Muscle of back (tissue), 13 donors: ENCODE measurements at places on chromosomes 3 and 15. TPM values are rescaled to one million over a fixed set of nuclear protein-coding genes. Genes with fewer than 3 reads are reported as not detected.

The FBXO22 gene
- polyA plus RNA-seq = 22.7 TPM

The DAZL gene
- not detected for polyA plus RNA-seq

The ALDH1A3 gene
- 18.1 TPM for polyA plus RNA-seq

The SERPINI2 gene
- polyA plus RNA-seq = 0.09 TPM

The ARHGEF26 gene
- polyA plus RNA-seq = 11.8 TPM

The RYR3 gene
- 36.5 TPM for polyA plus RNA-seq
